ENCODE measurements at places on chromosomes 5 and 9.

- no peak for DNase-seq
These were observed 80.9 kb upstream of the SPATA31D4 start for GRCh38 chr9:81847181-81847915.

DNA sequence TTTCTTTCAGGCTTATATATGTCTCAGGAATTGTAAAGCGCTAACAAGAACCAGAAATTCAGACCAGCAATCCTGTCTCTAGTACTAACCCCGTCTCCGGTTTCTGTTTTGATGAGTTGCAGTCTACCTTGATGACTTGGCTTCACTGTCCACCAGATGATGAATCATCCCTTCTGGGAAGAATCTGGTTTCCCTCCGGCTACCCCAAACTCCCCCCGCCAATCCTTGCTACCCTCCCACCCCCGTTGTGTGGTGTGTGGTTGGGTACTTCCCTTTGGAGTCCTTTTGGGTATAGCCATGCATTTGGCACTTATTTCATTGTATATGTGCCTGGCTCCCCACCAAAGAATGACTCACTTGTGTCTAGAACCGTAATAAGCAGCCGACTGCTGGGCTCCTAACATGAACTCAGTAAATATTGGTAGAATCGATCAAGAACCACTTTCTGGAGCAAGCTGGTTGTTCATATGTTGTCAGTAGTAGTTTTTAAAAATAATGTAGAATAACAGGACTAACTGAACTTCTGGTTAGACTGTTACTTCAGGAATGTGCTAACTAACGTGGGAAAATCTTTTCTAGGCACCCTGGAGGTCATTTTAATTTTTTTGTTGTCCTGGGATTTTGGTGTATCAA lies 8.3 kb upstream of the TGFBI start:
- peak; percentile 57 for DNase-seq

DNA sequence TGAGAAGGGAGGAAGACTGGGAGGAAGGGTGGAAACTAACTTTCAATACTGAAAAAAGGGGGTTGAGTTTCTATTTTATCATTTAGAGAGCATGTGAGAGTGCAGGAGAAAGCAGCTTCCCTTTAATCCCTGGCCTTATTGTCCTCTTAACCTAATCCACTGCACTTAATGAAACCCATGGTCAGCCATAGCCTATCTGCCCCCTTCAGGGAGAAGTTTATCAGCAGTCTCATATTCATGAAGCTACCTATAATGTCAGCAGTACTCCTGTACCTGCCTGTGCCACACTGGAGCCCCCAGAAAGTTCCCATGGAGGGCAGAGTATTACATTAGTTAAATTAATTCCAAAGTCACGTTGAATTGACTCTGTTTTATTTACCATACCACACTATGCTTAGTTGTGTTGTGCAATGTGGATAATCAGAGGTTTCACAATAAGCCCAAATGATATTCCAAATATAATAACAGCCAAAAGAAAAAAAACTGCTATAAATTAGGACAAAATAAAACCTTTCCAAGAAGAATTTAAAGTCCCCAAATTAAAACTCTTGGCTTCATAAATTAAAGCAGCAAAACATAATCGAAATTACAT lies 62.9 kb downstream of the MUSK start:
- DNase-seq: no peak

DNA sequence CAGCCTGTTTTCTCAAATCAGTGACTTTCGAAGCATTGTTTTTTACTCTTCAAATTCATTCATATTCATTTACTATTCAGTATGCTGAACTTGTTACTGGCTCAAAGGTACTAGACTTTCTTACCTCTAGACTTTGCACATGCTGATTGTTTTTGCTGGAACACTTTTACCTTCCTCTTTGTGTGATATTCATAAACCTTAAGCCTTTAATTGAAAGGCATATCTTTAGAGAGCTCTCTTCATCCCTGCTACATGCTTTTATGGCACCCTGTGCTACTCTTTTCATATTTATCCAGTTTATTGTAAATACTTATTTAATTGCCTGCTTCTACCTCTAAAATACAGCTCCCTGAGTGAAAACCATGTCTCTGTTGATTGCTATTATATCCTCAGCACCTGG lies 48.7 kb upstream of the LRRC19 start:
- DNase-seq: no peak

DNA sequence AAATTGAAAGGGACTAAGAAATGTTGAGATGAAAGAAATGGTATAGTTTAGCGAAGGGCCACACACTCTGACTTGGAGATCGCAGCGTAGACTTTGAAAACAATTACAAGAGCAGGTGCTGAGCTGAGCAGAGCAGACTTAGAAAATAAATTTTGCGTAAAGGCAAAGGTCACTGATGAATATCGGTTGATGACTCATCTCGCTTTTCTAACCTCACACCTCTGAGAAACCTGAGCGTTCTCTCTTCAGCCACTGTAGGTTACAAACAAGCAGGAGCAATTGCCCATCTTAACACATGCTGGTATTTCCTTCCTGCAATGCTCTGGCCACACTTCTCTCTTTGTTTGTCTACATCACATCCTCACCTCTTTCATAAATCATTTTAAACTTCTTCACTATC lies 190.6 kb upstream of the C9orf72 start:
- no peak for DNase-seq

DNA sequence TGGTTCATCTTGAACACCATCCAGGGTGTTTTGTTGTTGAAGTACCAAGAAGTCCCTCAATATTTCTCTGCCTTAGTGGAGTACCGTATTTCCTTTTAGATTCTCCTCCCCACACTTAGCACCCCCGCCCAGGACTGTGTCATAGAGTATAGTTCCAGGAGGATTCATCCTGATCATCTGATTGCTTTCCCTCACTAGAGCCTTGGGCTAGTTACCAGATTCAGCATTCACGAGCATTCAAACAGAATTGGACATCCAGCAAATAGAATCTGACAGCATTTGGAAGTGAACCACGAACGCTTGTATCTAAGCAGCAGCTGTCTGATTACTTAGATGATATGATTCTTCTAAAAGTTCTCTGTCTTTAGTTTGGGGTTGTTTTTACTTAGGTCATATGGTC lies 248.1 kb upstream of the TAS2R1 start:
- DNase-seq: peak; percentile 66

- no peak for DNase-seq
These were observed 417.3 kb downstream of the RASEF start for GRCh38 chr9:82645600-82645999.

DNA sequence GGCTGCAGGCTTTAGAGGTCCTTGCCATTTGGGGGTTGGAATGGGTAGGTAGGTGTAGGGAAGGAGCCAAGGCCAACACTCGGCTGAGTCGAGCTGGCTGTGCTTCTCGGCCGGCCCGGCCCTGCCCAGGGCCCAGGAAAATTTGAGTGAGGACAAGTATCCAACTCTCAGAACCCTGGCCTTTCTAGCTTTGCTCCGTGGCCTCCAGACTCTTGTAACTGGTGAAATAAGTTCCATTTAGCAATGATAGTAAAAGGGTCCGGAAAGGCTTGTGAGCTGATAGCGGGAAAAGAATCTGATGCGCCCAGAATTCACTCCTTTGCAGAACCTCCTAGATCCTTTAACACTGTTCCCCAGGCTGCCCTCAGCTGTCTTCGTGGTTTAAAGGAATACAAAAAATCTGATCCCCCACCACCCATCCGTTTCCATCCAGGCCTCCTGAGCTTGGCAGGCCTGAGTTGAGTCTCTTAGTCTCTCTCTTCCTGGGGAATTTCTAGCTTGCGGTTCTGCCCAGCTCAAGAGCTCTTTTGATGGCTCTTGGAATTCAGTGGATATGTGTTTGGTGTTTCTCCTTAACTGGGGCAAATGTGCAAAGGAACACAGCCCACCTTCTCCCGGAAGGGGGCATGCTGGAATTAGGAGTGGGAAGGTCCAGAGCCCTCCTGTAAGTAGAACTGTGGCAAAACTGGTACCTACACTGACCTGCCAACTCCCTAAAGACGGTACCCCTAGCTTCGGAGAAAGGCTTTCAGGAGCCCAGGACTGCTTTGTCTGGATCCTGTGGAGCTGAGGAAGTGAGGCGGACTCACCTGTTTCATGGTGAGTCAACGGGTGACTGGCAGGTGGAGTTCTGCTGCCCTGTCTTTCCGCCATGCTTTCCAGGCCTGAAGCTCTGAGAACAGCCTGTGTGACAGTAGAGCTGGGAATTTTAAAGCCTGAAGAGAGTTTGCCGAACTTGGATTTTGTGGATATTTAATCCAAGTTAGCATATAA lies 1.7 kb downstream of the DMRT3 start:
- DNase-seq: no peak

DNA sequence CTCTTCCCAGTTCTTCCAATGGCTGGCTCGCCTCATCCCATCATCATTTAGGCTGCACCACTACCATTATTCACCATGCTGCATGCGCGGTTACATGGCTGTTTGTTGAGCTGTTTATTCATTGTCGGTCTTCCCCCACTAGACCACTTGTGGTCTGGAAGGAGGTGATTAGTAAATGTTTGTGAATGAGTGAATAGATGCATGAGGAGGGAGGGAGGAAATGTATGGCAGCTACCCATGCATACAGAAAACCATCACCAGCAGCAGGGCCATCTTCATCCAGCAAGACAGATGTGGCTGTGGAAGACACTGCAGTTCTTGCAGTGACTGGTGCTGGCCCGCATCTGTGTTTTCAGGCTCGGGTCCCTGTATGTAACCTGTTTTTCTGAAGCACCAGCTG lies 113.3 kb upstream of the SAP30L start:
- no peak for DNase-seq

DNA sequence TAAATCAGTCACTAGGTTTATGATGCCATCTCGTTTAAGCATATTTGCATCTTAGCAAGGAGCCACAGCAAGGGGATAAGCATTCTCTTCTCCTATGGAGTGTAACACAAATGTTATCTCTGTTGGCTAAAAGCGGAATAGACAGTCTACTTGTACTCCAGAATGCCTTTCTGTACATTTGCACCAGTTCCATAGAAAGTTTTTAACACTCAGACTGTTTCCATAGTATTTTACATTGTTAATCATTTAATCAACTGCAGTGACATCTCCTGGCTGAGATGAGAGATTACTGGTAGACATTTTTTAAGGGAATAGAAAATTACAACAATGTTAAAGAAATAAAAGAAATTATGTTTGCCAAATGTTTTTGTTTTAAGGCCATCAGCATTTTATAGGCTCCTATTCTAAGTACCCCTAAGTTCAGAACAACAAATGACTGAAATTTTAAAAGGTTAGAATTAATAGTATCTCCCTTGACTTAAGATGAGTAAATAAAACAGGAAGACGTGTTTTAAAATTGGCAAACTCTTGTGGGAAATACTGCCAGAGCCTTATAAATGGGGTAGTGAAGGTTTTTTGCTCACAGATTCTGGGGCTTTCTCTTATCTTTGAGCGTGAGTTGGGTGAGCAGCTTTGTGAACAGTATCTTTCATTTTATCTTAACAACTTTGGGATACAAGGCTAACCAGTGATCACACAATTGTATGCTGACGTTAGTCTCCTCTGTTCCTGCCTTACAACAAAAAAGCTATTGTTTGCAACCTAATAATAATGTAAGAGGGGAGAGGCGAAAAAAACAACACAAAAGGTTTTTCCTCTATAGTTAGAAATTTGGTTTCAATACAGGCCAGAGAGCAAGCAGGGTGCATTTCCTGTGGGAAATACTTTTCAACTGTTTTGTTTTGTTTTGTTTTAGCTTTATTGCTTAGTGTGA lies 294.3 kb downstream of the FBXL7 start:
- DNase-seq: peak; percentile 30

DNA sequence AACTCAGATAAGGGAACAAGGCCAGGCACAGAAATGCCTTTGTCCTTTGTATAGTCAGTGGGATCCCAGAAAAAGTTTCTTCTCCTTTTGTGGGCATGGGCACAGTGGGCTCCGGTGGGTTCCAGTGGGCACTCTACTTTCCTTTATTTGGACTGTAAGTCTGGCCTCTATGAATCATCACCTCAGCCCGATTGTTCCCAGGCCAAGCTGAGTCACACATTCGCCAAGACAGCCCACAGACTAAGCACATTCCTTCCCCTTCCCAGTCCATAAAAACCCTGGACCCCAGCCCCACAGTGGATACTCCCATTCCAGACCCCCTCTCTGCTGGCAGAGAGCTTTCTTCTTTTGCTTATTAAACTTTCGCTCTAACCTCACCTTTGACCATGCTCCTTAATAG lies 165.0 kb downstream of the FBXL17 start:
- DNase-seq: no peak

DNA sequence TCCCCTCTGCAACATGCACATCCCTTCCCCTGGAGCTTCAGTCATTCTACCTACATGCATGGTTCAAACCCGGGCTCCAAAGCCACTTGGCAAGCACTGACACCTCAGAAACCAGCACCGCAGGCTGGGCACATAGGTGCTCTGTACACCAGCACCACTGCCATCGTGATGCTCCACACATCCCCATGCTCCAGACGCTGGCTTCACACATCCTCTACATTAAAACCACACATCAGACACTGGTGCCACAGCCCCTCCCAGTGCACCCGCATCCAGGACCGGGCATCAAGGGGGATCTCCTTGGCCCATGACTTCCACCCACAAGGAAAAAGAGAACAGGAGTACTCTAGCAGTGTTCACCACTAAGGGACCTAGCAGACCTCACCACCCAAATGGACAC lies 787.7 kb downstream of the CDH18 start:
- DNase-seq: no peak

DNA sequence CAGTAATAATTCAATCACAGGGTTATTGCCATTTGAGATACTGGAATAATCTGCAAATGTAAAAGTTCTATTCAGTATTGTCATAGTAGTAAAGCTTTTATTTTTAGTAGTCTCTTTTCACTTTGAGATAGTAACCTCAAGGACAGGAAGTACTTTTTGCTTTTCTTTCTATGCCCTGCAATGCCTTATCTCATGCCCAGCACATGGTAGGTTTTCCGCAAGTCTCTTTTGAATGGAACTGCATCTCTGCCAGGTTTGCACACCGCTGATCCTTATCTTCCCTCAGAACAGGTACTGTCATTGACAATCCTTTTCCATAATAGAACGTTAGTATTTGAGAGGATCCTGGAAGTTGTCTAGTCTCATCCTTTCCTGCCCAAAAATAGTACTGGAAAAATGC lies 91.8 kb upstream of the IFNK start:
- no peak for DNase-seq

DNA sequence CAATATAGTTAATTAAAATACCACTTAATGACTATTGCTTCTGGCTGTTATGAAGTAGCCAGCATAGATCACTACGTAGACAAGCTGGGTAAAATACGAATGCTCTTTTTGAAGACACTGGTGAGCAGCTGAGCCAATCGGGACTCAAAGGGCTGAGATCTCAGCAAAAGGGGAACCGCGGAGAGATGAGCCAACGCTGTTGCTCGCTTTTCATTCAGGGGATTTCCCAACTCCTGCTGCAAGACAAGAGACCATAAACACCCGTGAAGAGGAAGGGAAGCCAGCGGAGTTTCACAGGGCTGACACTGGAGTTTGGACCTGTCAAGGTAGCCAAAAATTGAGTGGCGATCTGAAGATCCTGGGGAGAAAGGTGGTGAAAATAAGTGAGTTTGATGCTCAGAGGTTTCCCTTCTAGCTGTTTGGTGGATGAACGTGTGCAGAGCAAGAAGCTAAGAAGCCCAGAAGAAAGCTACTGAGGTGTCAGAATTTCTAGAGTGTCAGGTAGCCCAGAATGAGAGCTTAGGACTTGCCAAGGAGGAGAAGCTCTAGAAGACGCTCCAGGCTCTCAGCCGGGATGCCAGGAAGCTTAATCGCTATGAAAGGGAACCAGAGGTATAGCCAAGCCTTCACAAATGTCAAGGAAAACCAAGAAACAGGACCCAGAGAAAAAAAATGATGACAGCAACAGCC lies 79.6 kb upstream of the RNU6ATAC start:
- DNase-seq: no peak

- DNase-seq: no peak
These were observed 25.7 kb downstream of the ZSWIM6 start for GRCh38 chr5:61357745-61358144.
